Parietal lobe (tissue), 2 donors: ENCODE measurements at places on chromosomes 11 and 22. TPM values are rescaled to one million over a fixed set of nuclear protein-coding genes. Genes with fewer than 3 reads are reported as not detected.

The OR5L2 gene
- not detected for total RNA-seq

The QSER1 gene
- total RNA-seq, result 100 TPM

The POU2AF3 gene
- total RNA-seq, result 0.94 TPM

The CRYBB1 gene
- total RNA-seq, result 0.94 TPM

The SHANK2 gene
- 99.2 TPM for total RNA-seq

The TMEM151A gene
- total RNA-seq, result 9.7 TPM

The BEST1 gene
- 1.9 TPM for total RNA-seq

The ADAMTS15 gene
- 1.6 TPM for total RNA-seq

The CDCA5 gene
- total RNA-seq, result 2.8 TPM

The OLFML1 gene
- total RNA-seq, result 0.94 TPM

The TSPAN4 gene
- 16.0 TPM for total RNA-seq

The SEPTIN3 gene
- total RNA-seq, result 227 TPM

The MRGPRE gene
- not detected for total RNA-seq

The GAS2 gene
- 12.5 TPM for total RNA-seq

The OR56A1 gene
- total RNA-seq, result 0.31 TPM

The BTG4 gene
- total RNA-seq, result not detected

The OVCH2 gene
- total RNA-seq, result not detected

The ANO1 gene
- total RNA-seq, result not detected

The OR5B21 gene
- not detected for total RNA-seq
